WTC11 (cell line): ENCODE measurements at places on chromosomes 5 and 9. TPM values are rescaled to one million over a fixed set of nuclear protein-coding genes. Genes with fewer than 3 reads are reported as not detected.

JAKMIP2 gene
- total RNA-seq: 10.9 to 11.9 TPM (median 11.8 TPM) in 3 replicates

PDCD1LG2 gene
- not detected in 3 replicates for total RNA-seq

GDF9 gene
- 0.34 to 0.42 TPM (median 0.37 TPM) in 3 replicates for total RNA-seq

C5orf52 gene
- not detected in 3 replicates for total RNA-seq

SLC31A2 gene
- 1.7 to 2.0 TPM (median 1.8 TPM) in 3 replicates for total RNA-seq

ZNF879 gene
- total RNA-seq: 4.7 to 5.8 TPM (median 5.2 TPM) in 3 replicates

- DNase-seq: no peak
Observed at GRCh38 chr5:107296572-107296971, 374.2 kb downstream of the EFNA5 start.

DNA sequence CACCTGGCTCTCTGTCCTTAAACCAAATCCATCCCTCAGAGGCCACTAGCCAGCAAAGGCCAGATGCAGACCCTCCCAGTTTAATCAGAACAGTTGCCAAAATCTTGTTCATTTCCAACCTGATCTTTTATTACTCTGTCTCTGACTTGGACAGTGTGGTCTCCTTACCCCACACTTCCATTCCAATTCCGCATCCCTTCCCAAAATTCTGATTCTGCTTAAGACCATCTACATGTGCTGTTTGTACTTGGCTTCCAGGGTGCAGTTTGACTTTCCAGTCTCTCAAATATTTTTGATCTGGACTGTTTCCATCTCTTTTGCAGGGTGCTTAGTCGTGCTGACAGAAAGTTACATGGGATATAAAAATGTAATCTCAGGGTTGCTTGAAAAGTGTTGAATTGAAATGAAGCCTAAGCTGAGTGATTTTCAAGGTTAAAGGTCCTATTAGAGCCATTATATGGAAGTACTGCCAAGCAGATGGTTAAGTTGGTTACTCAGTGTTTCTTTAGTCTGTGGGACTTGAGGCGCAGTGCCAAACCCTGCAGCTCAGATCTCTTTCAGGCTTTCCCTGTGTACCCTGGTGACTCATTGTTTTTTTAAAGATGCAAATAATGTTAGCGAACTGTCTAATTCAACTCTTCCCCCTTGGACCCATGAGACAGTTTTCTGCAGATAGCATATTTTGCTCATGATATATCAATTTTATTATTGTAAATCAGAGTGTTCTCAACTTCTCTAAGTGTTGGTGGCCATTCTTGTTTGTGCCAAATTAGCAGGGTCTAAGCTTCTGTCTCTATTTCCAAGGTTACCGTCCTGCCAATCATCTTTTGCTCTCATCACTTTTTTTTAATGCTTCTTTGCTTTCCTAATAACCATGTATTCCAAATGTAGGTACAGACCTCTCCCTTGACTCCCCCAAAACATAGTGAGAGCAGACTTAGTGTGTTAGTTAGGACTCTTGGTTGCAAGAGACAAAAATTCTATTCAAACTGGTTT lies 18.2 kb upstream of the DCP2 start:
- DNase-seq: no peak

DNA sequence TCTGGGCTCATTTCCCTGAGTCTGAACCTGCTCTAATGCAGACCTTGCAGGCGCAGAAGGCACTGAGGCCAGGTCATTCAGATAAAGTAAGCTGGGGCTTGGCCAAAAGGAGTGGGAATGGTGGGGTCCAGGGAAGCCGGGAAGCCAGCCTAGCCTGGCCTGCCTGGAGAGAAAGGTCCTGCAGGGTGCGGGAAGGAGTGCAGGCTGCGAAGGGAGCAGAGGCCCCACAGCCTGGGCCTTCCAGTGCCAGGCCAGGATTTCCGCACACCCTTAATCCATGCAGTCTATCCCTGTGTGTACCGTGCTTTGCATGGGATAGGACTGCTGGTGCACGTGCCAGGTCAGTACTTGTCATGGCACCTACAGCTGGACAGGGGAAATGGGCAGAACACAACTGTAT lies 3.6 kb upstream of the STING1 start:
- peak; percentile 32 for DNase-seq

GRCh38 chr5:62779010-62779422 lies 200.4 kb downstream of the LRRC70 start:
- peak; percentile 12 for DNase-seq

GRCh38 chr5:7894860-7895259 lies 25.9 kb downstream of the MTRR start:
- DNase-seq: no peak

GRCh38 chr9:102497709-102498108 lies 497.4 kb upstream of the CYLC2 start:
- DNase-seq: no peak

GRCh38 chr5:75265731-75266130 lies 29.1 kb upstream of the ANKRD31 start:
- DNase-seq: no peak

- peak; percentile 79 for DNase-seq
Observed at GRCh38 chr5:177133853-177134696, 502 bp downstream of the NSD1 start.

DNA sequence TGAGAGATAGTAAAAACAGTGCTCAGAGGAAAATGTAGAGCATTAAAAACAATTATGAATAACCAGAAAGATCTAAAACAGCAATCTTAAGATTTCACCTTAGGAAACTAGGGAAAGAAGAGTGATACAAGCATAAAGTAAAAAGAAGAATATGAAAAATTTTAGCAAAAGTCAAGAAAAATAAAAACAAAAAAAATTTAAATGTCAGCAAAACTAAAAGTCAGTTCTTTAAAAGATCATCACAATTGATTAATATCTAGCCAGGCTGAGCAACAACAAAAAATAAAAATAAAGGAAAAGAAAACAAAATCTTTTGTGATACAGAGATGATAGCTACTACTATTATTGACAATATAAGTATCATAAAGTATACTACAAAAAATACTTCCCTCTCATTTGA lies 1088.1 kb upstream of the EDIL3 start:
- no peak for DNase-seq

GRCh38 chr5:172940268-172941066 lies 18.8 kb upstream of the RPL26L1 start:
- no peak for DNase-seq

- DNase-seq: no peak
Observed at GRCh38 chr9:19140259-19140658, 13.0 kb upstream of the PLIN2 start.
